KBM-7 (cell line): ENCODE measurements at places on chromosomes 5 and 9.

DNA sequence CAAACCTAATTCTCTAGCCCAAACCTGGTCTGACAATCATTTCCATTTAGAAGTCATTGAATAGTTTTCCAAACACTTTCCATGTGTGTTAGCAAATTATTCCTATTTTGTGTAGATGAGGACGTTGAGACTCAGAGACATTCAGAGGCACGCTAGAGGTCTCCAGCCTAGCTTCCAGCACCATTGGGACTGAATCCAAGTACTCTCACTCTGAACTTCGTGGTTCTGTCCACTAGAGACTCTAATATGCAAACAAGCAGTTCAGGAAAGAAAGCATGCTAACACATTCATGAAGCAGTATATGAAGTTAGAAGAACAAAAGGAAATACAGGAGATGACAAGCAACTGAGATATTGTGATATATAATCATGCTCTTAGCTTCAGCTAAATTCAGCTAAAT, 354.8 kb downstream of the NTRK2 start:
- no peak for DNase-seq

GRCh38 chr9:34443976-34444375, 14.4 kb downstream of the FAM219A start:
- DNase-seq = peak; percentile 49

DNA sequence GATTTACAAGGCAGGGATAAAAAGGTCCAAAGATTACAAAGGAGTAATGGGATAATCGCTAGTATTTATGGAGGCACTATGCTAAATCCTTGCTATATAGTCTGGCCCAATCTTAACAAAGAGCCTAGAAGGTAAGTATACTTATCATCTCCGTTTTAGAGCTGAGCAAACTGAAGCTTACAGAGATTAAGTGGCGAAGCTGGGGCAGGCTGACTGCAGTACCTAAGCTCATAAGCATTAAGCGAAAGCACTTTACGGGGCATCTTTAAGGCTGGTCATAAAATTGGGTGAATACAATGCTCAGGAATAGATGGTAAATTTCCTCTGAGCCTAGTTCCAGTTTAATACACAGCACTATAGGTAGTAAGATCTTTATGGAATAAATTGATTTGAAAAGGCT, 30.0 kb upstream of the ZNF366 start:
- no peak for DNase-seq

GRCh38 chr9:135239100-135239768, 151.8 kb downstream of the OLFM1 start:
- DNase-seq = no peak

DNA sequence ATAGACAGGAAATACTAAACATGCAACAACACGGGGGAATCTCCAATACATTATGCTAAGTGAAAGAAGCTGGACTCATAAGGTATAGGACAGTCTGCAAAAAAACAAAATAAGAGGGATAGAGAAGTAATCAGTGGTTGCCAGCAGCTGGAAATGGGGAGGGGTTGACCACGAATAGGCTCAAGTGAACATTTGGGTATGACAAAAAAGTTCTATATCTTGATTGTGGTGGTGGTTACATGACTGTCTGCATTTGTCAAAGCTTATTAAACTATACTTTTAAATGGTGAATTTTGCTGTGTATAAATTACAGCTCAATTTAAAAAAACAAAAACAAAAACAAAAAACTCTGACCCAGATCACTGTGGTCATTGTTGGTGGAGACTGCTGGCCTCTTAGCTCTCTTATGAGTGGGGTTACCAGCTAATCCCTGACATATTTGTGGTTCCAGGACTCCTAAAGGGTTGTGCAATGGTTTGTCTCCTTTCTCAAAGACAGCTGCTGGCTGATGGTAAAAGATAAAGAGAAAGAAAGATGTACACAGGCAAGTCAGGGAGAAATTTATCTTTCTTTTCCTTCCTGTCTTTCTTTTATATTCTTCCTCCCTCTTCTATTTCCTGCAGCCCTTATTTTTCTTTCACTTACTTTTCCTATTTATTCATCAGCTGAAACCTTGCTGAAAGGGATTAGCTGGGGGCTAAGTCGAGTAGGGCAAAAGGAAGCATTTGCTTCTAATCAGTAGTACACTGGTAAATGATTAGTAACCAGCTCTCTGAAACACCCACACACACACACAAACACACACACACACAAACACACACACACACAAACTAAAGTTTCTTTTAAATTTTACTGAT, 42.6 kb upstream of the APC start:
- peak; percentile 51 for DNase-seq

DNA sequence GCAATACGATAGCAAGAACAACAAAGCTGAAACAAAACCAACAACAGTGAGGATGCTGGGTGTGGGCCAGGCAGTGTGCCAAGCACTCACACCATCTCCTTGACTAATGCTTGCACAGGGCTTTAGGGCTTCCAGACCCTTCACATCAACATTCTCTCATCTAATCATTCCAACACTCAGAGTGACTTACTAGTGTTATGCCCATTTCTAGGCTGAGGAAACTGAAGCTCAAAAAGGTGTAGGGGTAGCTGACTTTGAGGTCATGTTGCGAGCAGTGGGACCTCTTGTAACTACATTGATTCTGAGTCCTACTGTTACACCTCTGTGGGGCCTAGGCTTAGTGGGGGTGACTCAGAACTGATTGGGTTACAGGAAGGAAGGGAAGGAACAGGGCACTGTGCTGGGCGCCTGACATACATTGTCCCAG, 9.7 kb downstream of the ANGPTL2 start:
- DNase-seq = no peak

- no peak for DNase-seq
Observed at GRCh38 chr5:170813231-170813630, 29.7 kb downstream of the GABRP start.

DNA sequence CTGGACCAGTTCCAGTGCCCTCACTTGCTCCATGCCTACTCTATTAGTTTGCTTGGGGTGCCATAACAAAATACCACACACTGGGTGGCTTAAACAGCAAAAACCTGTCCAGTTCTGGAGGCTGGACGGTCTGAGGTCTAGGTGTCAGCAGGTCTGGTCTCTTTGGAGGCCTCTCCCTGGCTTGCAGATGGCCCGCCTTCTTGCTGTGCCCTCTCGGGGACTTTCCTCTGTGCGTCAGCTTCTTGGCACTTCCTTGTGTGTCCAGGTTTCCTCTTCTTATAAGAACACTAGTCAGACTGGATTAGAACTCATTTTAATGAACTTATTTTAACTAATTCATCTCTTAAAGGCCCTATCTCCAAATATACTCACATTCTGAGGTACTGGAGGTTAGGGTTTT, 97.2 kb downstream of the CARTPT start:
- DNase-seq = no peak

DNA sequence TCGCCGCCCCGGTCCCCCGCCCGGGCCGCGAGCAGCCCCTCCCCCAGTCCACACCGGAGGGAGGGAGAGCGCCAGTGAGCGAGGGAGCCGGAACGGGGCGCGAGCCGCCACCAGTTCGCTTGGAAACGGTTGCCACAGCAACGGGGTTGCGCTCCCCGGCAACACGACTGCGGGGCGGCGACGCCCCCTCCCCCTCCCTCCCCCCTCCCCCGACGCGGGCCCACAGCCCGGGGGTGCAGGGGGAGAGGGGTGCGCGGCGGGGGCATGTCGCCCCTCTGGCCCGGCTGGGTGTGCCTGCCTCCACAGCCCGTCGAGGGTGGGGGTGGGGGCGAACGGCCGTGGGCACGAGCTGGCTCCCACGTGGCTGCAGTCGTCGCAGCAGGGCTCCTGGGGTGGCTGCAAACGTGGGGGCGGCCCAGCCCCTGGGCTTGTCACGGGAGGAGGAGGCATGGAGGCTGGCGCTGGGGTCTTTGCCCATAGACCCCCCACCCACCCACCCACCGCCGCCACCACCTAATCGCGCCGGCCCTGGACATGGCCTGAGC, 524 bp downstream of the PRR7 start:
- peak; percentile 41 for DNase-seq

DNA sequence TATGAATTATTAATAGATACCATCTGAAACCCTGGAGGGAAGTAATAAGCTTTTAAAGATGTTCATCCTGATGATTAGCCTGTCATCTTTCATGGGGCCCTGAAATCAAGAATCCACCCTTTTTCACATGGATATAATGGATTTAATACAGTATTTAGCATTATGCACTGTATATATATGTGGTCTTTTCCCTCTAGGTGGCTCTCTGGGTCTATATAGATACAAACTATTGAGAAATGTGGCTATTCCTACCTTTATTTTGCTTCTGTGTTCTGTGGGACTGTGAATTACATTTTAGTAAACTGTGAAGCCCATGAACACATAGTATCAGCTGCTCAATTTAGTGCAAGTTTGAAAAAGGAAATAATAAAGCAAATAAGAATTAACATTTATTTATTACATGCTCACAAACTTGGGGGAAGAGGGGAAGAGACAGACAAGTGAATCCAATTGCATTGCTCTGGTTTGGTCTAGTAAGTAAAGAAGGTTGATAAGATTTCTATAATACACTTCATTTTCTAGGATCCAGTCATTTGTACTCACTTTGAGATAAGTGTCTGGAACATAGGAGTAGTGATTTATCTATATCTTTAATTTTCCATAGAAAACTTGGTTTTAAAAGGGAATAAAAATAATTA, 112.2 kb downstream of the SCAMP1 start:
- peak; percentile 26 for DNase-seq

GRCh38 chr5:171207256-171207847, 101.7 kb upstream of the TLX3 start:
- peak; percentile 82 for DNase-seq

- DNase-seq = no peak
Observed at GRCh38 chr5:170691657-170692056, 91.9 kb upstream of the GABRP start.

- peak; percentile 90 for DNase-seq
Observed at GRCh38 chr5:171965745-171966144, 40.7 kb downstream of the FBXW11 start.

DNA sequence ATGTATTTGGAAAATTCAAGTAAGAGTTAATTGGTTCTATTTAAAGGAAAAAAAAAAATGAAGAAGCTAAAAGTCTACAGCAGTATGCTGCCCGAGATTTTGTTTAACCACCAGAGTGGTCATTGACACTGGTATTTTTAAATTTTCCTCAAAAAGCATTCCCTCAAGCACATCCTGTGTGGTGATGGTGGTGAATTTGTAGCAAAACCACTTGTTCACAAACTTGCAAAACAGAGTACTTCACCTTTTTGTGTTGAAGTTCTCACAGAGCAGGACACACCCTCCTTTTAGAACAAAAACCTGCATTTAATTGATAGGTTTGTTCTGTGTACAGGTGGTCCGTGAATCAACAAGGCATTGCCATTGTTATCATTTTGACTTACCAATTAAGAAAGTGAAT, 374.2 kb downstream of the EFNA5 start:
- no peak for DNase-seq

- no peak for DNase-seq
Observed at GRCh38 chr9:24602693-24603352, 57.1 kb upstream of the IZUMO3 start.

DNA sequence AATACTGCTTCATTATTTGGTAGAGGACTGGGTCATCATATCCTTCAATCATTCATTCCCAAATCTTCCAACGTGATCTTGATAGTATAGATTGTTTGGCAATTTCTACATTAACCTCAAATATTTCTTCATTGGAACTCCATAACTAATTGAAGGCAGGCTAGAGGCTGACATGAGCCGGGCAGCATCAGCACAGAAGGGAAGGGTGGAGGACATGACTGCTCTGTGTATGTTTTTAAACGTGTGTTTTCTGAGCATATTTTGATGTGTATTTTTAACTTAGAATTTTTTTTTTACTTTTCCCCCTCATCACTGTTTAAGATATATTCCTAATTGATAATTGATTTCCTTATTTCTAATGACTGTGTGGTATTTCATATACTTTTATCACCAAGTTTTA, 12.6 kb downstream of the DDX4 start:
- DNase-seq = no peak

DNA sequence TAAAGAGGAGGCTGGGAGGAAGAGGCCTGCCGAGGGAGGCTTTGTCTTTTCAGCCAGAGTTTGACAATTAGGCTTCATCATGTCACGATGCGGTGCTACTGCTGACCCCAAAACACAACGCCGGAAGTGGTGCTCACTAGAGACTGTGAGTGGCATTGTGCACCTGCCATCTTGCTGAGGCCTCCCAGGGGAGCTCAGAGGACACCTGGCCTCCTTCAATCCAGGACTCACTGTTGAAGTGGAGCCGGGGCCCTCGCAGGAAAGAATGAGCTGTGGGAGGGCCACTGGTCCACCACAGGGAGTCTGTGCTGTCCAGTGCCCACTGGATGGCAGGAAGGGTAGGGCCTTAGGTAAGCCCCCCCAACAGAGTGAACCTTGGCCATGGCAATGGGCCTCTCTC, 12.7 kb upstream of the SLC25A48 start:
- DNase-seq = no peak

DNA sequence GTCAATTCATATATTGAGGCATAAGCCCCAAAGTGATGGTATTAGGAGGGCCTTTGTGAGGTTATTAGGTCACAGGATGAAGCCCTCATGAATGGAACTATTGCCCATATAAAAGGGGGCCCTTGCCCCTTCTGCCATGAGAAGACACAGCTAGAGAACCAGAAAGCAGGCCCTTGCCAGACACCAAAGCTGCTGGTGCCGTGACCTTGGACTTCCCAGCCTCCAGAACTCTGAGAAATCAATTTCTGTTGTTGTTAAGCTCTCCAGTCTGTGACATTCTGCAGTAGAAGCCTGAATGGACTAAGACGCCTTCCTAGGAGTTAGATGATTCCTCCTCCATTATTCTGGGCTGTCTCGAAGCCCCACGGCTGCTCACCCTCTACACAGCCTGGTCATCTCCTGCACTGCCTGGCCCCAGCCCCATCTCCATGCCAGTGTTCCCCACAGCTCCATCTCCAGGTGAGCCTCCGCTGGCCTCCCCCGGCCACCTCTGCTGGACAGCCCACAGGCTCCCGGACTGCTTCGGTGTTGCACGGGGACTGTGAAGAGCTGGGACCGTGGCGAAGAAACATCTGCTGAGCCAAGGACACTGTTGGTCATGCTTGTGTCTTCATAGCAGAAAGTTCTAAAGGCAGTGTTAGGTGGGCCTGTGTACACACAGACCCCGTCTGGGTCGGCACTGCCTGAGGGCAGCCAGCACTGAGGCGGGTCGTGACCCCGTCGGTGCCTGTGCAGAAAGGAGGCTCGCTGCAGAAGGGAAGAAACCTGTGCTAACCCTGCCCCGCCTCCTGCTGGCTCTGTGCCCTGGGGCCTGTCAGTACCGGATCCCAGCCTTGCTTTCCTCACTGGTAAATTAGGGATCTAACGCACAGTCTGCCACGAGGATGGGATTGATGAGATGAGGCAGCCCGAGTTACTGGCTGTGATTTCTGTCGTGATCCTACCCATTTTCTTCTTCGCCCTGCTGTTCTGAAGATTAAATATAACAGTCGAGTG, 55.1 kb upstream of the CNOT6 start:
- no peak for DNase-seq

DNA sequence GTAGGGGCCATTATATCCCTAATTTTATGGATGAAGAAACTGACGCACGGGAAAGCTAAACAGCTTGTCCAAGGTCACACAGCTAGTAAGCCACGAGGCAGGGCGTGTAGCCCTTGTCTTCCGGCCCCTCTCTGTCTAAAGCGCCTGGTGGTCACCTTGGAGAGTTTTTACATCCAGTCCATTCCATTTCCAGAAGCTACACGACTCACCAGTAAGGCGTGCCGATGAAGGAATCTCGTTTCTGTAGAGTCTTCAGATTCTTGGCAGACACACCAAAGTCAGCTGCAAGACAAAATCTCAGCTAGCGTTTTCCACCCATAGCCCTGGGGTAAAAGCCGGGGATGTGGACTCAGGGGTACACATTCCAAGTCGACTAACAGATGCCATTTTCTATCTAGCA, 80.5 kb downstream of the STK10 start:
- DNase-seq = peak; percentile 25
